ENCODE measurements at places on chromosomes 5 and 9. TPM values are rescaled to one million over a fixed set of nuclear protein-coding genes. Genes with fewer than 3 reads are reported as not detected.

GRCh38 chr9:124779368-124780059 lies 2.6 kb downstream of the OLFML2A start:
- H3K36me3 ChIP-seq: no peaks in the 10 kb centered on the region
- peak overlapping the region; percentile 7 for H3K4me3 ChIP-seq
- DNase-seq: peak; percentile 85
- peaks cover 75% of the 10 kb centered on the region for H3K4me1 ChIP-seq
- H3K27ac ChIP-seq: peak overlapping the region; percentile 84

DNA sequence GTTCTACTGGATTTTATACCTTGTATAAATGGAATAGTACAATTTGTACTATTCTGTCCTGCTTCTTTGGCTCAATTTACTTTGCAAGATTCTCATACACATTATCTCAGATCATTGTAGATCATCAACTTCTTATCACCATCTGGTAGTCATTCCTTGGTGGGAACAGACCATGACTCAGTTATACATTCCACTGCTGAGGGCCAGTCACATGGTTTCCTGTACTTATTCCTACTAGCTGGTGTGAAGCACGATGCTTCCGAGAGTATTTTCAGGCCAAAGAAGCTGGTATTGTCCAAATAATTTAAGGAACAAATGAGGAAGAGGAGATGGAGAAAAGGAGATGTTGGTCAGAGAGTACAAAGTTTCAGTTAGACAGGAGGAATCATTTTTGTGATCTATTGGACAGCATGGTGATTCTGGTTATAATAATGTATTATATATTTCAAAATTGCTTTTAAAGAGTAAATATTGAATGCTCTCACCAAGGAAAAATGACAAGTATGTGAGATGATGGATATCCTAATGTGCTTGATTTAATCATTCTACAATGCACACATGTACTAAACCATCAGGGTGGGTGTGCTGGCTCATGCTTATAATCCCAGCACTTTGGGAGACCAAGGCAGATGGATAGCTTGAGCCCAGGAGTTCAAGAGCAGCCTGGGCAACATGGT lies 124.1 kb downstream of the SYK start:
- peaks cover 10% of the 10 kb centered on the region for H3K4me1 ChIP-seq
- H3K4me3 ChIP-seq: no peak overlapping the region
- H3K27ac ChIP-seq: no peak overlapping the region
- H3K27me3 ChIP-seq: no peaks in the 10 kb centered on the region
- no peaks in the 10 kb centered on the region for H3K36me3 ChIP-seq

- H3K36me3 ChIP-seq: no peaks in the 10 kb centered on the region
- no peaks in the 10 kb centered on the region for H3K27me3 ChIP-seq
- DNase-seq: no peak
- H3K4me3 ChIP-seq: no peak overlapping the region
These were observed 126.3 kb downstream of the MSX2 start for GRCh38 chr5:174850565-174851169.

DNA sequence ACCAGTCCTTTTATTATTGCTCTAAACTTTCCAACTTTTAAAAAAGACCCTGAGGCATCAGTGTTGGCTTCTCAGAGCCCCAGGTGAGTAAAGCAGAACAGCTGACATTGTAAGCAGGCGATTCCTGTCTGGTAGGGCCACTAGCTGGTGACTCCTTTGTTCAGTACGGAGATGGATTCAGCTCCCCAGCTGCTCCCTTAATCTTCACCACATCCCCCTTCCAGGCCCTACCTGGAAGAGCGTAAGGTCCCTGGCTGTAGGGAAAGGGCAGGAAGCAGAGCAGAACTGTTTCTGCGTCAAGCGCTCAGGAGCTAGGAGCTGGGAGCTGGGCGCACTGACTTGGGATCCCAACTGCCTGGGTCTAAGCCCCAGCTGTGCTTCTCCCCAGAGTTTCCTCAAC lies 203.7 kb upstream of the TAS2R1 start:
- H3K36me3 ChIP-seq: no peaks in the 10 kb centered on the region
- no peak for DNase-seq
- H3K4me1 ChIP-seq: no peaks in the 10 kb centered on the region
- H3K27ac ChIP-seq: no peak overlapping the region
- H3K4me3 ChIP-seq: no peak overlapping the region

DNA sequence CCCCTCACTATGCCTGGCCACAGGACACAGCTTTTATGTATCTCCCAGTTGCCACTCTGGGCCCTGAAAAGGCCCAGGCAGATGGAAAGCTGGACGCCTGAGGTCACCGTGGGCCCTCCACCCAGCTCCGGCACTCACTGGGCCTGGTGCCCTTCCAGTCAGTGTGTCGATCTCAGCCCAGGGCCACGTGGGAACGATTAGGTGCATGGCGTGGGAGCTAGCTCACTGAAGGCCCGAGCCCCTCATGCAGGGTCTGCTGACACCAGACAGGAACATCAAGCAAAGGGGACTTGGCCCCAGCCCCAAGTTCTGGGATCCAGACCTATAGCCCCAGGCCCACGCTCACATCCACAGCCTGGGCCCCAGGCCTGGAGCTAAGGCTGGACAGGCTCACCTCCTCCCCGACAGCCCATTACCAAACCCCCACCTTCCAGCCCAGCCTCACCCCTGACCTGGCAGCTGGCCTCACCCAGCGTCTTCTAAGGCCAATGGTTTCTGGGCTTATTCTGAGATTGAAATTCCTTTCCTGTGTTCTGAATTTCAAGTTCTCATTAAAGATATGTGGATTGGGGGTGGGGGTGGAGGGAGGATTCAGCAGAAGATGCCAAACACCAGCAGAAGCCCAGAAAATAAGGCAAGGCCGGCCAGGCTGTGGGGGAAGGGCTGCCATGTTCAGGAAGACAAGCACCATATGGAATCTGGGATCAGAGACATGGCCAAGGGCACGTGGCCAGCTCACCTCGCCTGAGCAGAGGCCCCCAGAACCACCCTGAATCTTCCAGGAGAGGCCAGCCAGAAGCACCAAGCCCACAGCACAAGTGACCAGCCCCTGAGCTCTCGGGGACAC lies 74.5 kb downstream of the ADAMTS2 start:
- H3K4me3 ChIP-seq: no peak overlapping the region
- no peak for DNase-seq
- peaks cover 30% of the 10 kb centered on the region for H3K4me1 ChIP-seq

DNA sequence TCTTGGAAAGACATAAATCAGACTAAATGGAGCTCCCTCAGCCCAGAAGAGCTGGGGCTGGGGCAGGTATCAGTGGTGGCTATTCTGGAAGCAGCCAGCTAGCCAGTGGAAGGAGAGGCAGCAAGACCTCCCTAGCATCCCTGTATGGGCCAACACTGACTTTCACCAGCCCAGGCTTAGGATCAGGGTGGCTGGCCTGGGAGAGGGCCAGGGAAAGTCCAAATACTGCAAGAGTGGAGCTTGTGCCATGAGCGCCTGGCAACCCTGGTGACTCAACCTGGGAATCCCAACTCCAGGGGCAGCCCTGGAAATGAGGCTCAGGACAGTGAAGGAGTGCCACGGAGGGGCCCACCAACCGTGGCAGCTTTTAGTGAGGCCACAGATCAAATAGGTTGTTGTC lies 7.6 kb upstream of the IRF1 start:
- no peak overlapping the region for H3K4me3 ChIP-seq
- no peak for DNase-seq
- no peaks in the 10 kb centered on the region for H3K27me3 ChIP-seq
- H3K36me3 ChIP-seq: no peaks in the 10 kb centered on the region

- no peak overlapping the region for H3K27ac ChIP-seq
- H3K36me3 ChIP-seq: no peaks in the 10 kb centered on the region
- no peaks in the 10 kb centered on the region for H3K4me1 ChIP-seq
- no peak for DNase-seq
These were observed 1161.7 kb upstream of the DMAC1 start for GRCh38 chr9:8961186-8961851.

- no peak for DNase-seq
- H3K27me3 ChIP-seq: no peaks in the 10 kb centered on the region
- H3K4me1 ChIP-seq: no peaks in the 10 kb centered on the region
- H3K27ac ChIP-seq: no peak overlapping the region
- peaks cover 43% of the 10 kb centered on the region for H3K36me3 ChIP-seq
These were observed 13.1 kb upstream of the MSH3 start for GRCh38 chr5:80641353-80641752.

- H3K27ac ChIP-seq: peak overlapping the region; percentile 77
- H3K27me3 ChIP-seq: no peaks in the 10 kb centered on the region
- no peak for DNase-seq
- H3K4me1 ChIP-seq: peaks cover 52% of the 10 kb centered on the region
- H3K36me3 ChIP-seq: peaks cover 32% of the 10 kb centered on the region
These were observed 40.4 kb upstream of the TESK1 start for GRCh38 chr9:35564658-35565061.

DNA sequence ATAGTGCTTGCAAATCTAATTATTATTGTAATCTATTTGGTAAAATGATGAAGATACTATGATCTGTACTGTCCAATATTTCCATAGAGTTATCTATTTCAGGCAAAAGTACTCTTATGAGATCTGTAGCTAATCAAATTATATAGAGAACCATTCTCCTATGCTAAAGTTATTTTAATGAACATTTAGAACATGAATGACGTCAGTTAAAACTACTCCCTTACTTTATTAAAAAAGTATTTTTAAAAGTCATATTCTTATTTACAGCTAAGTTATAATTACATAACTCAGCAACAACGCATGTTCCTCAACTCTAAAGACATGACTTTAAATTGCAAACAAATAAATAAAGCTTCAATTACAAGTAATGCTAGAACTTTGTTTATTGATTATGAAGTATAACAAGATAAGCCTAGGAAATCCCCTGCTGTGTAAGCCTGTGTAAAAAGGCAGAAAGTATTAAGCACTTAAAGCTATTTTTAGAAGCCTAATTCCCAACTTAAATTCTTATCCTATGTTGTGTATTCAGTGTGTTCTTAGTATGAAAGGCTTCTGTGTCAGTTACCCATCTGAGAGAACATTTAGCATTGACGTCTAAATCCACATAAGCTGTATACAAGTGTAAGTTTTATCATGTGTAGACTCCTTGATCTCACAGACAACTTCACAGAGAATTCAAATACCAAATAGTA lies 285.7 kb downstream of the HCN1 start:
- no peak for DNase-seq
- H3K4me3 ChIP-seq: no peak overlapping the region
- no peaks in the 10 kb centered on the region for H3K27me3 ChIP-seq
- no peaks in the 10 kb centered on the region for H3K36me3 ChIP-seq
- no peak overlapping the region for H3K27ac ChIP-seq

GRCh38 chr5:57937501-57938173 lies 455.0 kb upstream of the ACTBL2 start:
- no peaks in the 10 kb centered on the region for H3K36me3 ChIP-seq
- peaks cover 4% of the 10 kb centered on the region for H3K4me1 ChIP-seq
- no peak for DNase-seq
- no peaks in the 10 kb centered on the region for H3K27me3 ChIP-seq
- H3K27ac ChIP-seq: no peak overlapping the region

GRCh38 chr9:85432599-85432998 lies 309.2 kb downstream of the AGTPBP1 start:
- no peaks in the 10 kb centered on the region for H3K4me1 ChIP-seq
- H3K27ac ChIP-seq: no peak overlapping the region
- H3K36me3 ChIP-seq: no peaks in the 10 kb centered on the region
- peaks cover 7% of the 10 kb centered on the region for H3K27me3 ChIP-seq
- no peak for DNase-seq
- no peak overlapping the region for H3K4me3 ChIP-seq

DNA sequence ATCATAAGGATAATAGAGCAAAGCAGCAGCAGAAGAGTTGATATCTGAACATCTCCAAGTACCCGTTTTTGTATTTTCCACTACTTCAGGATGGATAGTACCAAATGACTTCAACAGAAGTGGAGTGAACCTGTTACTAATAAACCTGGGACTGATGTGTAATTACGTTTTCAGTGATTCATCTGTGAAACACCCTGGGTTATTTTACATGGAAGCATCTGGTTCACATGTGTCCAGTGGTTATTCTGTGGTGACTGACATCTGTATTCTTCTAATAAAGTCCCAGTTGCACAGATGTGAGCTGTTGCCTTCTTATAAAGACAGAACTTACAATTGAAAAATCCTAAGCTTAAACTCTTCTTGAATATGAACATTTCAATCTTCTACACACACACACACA lies 139.7 kb upstream of the VCAN start:
- no peak overlapping the region for H3K27ac ChIP-seq
- H3K27me3 ChIP-seq: no peaks in the 10 kb centered on the region
- no peak overlapping the region for H3K4me3 ChIP-seq
- DNase-seq: no peak
- H3K4me1 ChIP-seq: no peaks in the 10 kb centered on the region

GRCh38 chr9:97895695-97896332 lies 26.5 kb downstream of the TRMO start:
- peak; percentile 34 for DNase-seq
- H3K27me3 ChIP-seq: no peaks in the 10 kb centered on the region
- no peak overlapping the region for H3K4me3 ChIP-seq
- H3K4me1 ChIP-seq: no peaks in the 10 kb centered on the region

DNA sequence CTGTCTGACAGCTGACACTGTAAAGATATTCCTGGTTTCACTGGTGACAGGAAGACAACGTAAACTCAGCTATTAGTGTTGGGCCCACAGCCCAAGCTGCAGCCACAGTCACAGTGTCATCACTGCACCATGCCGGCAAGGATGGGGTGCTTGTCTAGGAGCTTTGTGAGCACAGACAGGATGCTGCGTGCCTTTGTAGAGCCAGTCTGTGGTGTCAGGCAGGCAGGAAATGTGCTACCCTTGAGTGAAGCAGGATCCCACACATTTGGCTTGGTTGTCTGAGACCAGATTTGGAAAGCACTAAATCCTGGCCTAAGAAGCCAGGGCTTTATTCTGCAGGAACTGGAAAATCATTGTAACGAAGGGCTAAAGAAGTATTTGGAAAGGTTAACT lies 121.6 kb upstream of the ADAMTS16 start:
- DNase-seq: no peak
- no peaks in the 10 kb centered on the region for H3K27me3 ChIP-seq
- no peaks in the 10 kb centered on the region for H3K36me3 ChIP-seq

DNA sequence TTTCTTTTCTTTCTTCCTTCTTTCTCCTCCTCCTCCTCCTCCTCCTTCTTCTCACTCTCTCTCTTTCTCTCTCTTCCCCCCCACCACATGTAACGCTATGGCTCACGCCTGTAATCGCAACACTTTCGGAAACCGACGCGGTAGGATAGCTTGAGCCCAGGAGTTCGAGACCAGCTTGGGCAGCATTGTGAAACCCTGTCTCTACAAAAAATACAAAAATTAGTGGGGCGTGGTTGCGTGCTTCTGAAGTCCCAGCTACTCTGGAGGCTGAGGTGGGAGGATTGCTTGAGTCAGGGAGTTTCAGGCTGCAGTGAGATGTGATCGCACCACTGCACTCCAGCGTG lies 736 bp upstream of the GLDC start:
- H3K4me1 ChIP-seq: peaks cover 25% of the 10 kb centered on the region
- no peaks in the 10 kb centered on the region for H3K36me3 ChIP-seq
- DNase-seq: no peak
- no peak overlapping the region for H3K27ac ChIP-seq
- peak overlapping the region; percentile 52 for H3K4me3 ChIP-seq

- DNase-seq: no peak
- H3K4me3 ChIP-seq: no peak overlapping the region
- H3K36me3 ChIP-seq: no peaks in the 10 kb centered on the region
- no peak overlapping the region for H3K27ac ChIP-seq
- H3K4me1 ChIP-seq: no peaks in the 10 kb centered on the region
These were observed 343.4 kb downstream of the CDK5RAP2 start for GRCh38 chr9:120236596-120236995.

DRD1 gene
- 0.06 TPM for total RNA-seq

PCDHGA6 gene
- total RNA-seq: 6.8 TPM

SPINK4 gene
- total RNA-seq: not detected

IRX2 gene
- total RNA-seq: 0.26 TPM

IGFBPL1 gene
- total RNA-seq: 0.78 TPM

MYOT gene
- total RNA-seq: 35.6 TPM

CCDC152 gene
- total RNA-seq: 0.66 TPM

SLC34A1 gene
- not detected for total RNA-seq

TTC16 gene
- total RNA-seq: under 0.01 TPM
